MM.1S (cell line): ENCODE measurements at places on chromosomes 13 and 19.

DNA sequence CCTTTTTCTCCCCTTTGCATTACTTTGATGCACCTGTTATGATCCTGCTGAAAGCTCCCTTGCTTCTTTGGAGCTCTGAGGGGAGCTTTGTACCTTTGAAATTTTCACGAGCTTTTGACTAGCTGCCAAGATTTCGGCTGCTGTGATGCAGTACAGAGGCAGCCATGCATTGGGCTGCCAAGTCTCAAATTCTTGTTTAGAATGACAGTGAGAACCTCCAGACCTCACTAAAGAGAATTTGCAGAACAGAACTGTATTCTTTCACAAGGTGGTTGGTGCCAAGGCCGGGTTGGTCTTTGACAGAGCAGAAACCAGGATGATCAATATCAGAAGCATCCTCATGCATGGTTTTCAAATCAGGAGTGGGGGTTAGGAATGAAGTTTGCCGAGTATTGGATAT lies 414.8 kb downstream of the GPC5 start:
- no peak for DNase-seq

DNA sequence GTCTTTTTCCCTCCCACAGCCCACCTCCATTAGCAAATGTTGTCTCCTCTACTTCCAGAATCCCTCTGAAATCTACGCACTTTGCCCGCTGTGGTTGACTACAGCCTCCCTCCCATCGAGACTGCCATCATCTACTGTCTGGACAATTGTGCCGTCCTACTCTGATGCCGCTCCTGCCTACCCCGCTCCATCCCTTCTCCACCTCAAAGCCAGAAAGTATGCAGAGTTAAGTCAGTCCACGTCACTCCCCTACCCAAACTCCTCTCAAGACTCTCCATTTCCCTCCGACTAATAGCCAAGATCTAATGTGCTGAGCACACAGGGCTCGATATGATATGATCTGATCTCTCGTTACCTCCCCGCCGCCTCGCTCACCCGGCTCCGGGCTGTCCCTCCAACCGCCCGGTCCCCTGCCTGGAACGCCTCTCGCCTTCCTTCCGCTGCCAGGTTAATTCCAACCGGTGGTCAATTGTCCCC lies 556 bp downstream of the CACTIN start:
- DNase-seq = no peak

DNA sequence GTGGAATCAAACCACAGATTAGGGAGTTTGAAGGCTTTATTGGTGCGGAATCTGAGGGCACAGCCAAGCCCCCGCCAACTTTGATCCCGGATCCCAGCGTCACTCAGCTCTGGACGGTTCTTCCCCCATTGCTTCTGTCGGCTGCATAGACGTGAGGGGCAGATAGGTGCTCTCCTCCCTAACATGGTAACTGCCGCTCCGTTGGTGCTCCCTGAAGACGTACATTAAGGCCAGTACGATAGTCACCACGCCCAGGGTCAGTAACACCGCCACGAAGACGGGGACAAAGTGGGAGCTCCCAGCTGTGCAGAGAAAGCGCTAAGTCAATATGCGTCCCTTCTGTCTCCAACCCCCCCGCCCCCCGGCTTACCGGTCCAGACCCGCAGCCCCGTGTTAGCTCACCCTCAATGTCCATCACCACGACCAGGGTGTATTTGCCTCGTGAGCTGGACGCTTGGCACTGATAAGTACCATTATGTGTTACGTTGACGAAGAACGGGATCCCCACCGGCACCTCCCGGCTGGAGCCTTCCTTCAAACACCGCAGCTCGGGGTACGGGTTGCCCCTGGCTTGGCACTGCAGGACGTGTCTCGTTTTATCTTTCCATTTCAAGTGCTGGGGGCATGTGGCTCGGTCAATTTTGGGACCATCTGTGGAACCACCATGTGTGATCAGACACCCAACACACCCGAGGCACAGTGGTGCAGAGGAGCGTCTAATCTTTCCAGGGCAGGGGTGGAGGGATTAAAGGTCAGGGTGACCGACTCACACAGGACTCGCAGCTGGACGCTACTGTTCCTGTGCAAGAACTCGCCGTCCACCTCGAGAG lies 644 bp upstream of the RAVER1 start:
- no peak for DNase-seq

DNA sequence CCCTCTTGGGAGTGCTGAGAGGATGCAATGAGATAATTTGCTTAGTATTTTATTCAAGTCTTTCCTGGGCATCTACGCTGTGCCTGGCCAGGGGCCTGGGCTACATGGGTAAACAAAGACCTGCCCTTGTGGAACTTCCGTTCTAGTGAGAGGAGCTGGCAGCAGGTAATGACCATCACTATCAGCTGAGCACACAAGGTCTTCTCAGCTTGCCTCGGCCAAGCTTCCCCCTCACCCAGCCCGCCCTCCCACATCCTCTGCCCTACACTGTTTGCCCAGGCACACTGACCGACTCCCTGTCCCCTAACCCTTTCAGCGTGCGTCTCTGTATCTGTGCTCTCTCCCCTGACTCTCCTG lies 8.6 kb upstream of the FKRP start:
- no peak for DNase-seq

GRCh38 chr13:22235285-22235949 lies 564.5 kb downstream of the FGF9 start:
- DNase-seq = no peak

GRCh38 chr13:34103854-34104253 lies 285.9 kb downstream of the RFC3 start:
- no peak for DNase-seq

DNA sequence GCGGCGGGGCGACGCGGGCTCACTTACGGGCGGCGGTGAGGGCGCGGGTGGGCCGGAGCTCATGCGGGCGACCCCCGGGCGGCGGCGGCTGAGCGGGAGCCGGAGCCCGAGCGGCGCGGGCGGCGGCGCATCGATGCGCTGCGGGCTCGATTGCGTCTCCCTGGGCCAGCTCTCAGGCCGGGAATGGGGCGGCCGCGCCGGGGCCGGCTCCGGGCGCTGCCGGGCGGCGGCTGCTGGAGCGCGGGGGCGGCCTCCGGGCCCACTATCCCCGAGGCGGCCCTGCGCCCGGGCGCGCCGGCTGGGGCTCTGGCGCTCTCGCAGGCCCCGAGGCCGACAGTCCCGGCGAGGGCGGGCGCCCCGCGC lies 1.4 kb upstream of the TSHZ3 start:
- DNase-seq = no peak

DNA sequence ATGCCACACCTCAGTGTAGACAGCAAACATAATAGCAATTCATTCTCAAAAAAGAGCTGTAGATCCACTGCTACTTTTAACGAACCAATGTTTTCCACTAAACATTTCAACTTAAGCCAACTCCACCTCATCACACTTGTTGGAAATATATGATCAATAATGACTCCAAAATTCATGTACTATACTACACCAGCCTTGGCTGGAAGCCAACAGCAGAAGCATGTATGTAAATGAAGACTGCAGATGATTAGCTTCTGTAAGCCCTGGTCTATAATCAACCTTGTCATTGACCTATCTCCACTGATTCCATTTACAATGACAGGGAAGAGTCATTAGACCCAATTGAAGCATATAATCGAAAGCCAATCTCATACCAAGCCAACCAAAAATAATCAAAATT lies 71.7 kb downstream of the STK24 start:
- DNase-seq = no peak
